Amygdala (tissue), 56 donors: ENCODE measurements at places on chromosomes 2 and 18.

DNA sequence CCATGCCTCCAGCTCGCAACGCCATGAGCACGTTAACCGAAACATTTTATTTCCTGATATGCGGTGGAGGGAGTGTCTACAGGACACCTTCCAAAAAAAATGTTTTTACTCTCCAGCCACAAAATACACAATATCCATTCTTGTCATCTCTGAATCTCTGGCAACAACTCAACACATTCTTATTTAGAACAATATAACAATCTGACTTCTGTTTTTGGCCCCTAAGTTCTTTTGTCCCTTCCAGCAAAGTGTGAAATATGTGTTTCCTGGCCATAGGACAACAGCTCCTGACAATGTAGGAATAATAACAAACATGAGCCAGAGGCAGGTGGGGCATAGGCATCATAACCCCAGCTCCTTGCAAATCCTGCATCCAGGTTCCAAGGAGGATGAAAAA, 163.0 kb downstream of the DDX1 start:
- no peak for DNase-seq

DNA sequence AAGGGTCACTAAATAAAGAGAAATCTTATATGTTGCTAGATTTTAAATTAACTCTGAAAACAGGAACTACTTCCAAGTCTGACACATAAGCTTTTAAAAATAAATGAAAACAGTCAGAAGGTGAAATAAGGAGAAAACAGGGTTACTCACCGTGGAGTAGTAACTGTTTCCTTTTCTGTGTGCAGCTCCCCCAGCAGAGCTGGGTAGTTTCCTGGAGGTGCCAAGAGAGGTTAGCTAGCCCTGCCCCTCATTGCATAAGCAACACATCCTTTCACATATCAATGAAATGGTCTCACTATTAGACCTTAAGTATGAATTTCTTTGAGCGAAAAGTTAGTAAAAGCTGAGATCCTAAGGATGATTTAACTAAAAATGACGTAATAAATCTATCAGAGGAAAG, 54.0 kb upstream of the GPR75 start:
- DNase-seq: no peak

- DNase-seq: no peak
Observed at GRCh38 chr2:71725836-71726235, 272.5 kb downstream of the DYSF start.

DNA sequence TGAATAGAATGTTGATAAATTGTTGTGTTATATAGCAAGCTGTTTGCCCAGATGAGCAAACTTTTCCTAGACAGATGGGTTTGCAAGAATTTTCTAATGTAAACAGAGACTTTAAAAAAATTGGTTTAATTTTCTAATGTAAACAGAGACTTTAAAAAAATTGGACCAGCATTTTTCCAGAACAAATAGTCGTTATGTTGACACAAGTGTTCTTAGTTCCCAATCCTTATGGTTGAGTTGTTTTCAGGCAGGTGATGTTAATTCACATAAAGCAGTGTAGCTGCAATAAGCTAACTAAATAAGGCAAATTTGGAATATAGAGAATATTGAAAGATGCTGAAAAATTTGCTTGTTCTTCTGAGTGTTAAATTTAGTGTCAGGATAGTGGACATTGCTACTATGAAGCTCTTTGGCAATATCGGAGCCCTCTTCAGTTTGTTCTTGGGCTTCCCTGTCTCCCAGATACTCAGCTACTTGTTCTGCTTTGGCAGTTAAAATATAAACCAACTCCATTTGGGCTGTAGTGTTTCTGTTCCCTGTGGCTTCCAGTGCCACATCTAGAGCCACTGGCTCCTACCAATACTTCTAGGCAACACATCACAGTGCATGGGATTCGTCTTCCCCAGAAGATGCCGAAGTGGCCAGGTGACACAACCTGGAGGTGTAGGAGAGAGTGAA, 105.7 kb downstream of the DYNAP start:
- DNase-seq: no peak

- no peak for DNase-seq
Observed at GRCh38 chr2:178707476-178707875, 99.7 kb downstream of the TTN start.

DNA sequence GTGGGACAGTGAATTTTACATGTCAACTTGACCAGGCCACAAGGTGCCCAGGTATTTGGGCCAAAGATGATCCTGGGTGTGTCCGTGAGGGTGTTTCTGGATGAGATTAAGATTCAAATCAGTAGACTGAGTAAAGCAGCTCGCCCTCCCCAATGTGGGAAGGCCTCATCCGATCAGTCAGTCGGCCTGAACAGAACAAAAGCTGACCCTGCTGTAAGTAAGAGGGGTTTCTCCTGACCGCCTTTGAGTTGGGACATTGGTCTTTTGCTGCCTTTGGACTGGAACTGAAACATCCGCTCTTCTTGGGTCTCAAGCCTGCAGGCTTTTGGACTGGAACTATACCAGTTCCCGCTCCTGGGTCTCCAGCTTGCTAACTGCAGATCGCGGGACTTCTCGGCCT, 233.3 kb downstream of the KLHL29 start:
- DNase-seq: no peak

DNA sequence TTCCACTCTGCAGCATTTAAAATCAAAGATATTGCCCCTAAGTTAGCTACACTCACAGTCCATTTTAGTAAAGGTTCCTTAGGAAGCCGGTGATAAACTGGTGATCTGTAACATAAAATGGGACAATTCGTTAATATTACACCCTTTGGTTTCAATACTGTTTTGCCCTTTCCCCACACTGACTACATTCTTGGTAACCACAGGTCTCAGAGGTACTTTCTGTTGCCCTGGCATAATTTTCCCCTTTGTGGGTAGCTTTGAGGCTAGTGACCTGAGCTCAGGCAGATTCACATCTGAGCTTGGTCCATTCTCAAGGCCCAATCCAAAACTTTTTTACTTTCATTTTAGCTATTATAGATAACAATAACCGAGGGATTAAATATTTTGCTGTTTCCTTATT, 32.9 kb upstream of the CSRNP3 start:
- no peak for DNase-seq
